ENCODE measurements at places on chromosomes 5 and 9.

DNA sequence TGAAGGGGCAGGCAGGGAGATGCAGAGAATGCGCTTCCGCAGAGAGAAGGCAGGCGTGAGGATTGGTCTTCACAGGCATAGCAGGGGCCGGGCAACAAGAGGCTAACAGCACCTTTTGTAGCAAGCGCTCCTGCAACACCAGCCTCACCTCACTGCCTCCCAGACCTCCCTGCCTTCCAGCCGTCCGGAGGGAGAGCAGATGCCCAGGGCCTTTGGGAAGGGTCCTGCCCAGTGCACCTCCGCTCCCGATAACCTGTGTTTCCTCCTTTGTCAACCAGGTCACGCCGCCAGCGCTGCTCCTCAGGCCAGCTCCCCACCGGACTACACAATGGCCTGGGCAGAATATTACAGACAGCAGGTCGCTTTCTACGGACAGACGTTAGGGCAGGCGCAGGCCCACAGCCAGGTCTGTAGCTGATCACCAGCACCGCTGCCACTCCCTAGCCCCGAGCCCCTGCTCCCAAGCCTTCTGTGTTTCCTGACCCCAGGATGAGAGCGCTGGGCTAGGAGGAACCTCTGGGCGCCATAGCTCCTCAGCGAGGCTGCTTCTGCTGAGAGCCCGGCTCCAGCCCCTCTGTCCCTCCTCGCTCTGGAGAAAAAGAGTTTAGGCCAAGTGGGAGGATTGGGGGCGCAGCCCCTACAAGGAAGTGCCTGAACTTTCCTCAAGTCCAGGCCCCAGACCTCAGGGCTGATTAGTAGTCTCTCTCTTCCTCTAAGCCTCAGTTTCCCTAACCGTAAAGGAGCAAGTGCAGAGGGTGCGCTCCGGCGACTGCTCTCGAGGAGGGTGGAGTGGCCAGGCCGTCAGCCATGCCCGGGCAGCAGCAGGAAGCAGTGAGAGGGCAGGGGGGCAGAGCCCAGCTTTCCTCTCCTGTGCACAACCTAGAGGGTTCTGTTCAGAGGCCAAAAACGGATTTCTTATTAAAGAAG, 28.4 kb upstream of the PRDM12 start:
- no peak for DNase-seq

DNA sequence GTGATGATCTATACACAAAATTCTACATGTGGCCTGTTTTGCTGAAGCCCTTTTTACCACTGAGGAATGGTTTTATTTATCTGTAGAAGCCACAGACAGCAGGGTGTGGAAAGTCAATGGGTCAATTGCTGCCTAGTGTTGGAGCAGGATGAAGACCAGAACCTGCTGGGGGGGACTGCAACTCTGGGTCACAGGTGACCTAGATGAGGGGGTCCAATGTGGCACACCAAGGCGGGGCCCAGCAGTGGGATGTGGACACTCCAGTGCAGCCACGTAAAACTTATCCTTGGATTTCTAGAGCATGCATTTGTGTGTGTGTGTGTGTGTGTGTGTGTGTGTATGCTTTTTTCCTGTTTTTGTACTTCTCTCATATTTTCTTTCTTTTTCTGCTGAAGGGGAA, 147.5 kb upstream of the PHYKPL start:
- DNase-seq = no peak

DNA sequence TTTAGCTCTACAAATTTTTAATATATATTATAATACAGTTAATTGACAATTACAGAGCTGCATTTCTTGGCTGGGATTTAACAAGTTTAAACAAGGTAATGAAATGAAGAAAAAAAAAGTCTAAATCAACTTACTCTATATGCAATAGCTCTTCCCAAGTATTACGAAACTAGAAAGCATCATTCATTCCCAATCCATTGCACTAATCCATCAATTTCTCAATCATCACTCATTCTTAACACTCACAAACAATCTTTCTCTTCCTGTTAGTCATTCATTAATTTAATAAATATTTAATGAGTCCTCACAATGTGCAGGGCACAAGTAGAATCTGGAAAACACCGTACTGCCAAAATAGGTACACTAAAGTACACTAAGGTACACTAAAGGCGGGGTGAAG, 42.9 kb upstream of the APBA1 start:
- DNase-seq = no peak

DNA sequence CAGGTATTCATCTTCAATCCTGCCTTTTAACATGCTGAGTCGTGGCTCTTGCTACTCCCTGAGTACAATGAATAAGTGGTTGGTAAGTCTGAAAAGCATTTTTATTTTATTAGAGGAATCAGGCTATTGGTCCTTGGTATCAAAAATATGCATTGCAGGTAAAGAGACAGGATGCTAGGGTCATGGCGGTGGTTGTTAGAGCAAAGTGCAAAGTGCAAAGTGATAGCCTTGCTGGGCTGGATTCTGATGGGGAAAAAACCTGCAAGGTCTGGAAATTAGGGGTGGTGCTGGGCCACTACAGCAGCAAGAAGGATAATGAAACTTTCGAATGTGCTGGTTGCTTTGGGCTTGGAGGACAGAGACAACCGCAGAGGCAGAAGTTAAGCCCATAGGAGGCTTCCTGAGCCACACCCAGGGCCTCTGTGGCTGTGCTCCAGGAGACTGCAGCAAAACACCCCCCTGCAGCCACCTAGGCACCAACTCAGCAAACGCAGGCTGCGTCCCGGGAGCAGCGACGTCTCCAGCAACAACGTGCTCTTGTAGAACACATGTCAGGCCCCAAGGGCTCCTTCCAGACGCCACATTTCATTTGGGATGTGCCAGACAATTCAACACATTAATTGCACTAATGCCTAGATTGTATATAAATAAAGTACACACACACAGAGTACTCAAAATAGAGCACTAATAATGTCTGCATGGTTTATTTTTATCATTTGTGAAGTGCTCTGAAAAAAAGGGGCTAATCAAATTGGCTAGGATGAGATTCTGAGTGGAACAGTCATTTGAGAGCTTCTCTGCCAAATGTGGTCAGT, 149.8 kb upstream of the RAPGEF1 start:
- DNase-seq = no peak

DNA sequence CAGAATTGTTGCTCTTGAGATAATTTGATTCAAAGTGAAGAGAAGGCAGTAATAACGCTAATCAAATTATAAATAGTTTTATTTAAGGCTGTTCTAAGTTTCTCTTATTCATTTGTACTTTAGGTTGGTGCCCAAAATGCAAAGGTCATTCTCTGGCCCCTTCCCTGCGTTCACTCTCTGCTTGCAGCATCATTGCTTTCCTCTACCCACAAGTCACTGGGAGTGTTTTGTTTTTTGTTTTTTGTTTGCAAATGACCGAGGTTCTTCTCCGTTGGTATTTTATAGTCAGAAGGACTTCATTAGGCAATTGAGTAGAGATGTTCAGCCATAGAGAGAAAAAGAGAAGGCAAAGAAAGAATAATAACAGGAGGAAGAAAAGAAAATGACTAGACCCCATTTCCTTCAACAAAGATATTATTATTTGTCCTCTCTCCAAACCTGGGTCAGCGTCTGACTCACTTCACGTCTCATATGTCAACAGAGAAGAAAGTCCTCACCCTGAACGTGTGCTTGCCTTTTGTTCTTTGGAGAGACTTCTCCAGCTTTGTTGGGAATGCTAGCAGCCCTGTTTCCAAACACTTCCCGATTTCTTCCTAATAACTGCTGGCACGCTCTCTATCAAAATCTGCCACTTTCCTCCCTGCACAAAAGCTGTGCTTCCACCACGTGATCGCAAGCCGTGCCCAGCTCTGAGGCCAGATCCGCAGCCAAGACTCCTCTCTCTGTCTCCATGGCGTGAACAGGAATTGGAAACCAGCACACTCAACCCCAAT, 119.8 kb downstream of the EBF1 start:
- DNase-seq = peak; percentile 62

GRCh38 chr5:161686149-161686548, 628 bp downstream of the GABRA6 start:
- no peak for DNase-seq

- DNase-seq = no peak
Observed at GRCh38 chr9:107644733-107645463, 155.3 kb upstream of the KLF4 start.

DNA sequence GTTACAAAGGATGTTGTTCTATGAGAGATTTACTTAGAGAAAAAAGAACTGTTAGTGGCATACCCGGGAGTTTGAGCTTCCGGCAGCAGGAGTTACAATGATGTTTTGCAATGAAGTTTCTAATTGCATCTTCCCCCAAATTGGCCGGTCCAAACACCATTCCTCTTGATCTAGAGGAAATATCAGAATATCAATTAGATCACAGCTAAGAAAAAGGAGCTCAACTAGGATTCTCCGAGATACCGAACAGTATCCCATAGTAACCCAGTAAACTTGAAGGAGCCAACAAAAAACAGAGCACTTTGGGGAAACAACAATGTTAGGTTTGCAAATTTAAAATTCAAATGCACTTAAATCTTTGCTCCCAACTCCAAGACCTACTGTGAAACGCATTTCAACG, 159.5 kb downstream of the TRPM6 start:
- DNase-seq = no peak

GRCh38 chr9:7287986-7288385, 511.6 kb downstream of the DMAC1 start:
- DNase-seq = no peak

DNA sequence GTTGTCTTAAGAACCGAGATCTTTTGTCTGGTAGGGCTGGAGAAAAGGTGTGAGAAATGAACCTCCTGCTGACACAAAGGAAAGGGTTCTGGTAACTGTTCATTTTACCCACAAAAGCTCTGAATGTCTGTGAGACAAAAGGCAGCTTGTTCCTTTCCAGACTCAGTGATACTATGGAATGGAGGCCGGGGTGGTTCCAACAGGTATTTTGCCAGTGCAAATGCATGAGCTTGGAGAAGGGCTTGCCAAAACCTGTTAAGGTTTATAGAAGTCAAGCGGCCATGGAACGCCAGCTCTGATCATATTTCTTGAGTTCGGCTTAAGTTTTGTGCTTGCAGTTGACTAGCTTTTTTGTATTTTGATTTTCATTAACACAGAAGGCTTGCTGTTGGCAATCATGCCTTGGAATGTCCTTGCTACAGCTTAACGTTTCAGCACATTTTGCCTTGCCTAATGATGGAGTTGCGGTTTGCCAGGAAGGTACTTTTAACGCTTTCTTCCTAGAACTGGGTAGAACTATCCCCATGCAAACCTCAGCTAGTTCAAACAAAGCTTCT, 328.6 kb downstream of the PIK3R1 start:
- DNase-seq = no peak

- DNase-seq = no peak
Observed at GRCh38 chr5:115571441-115571878, 26.9 kb upstream of the FEM1C start.

DNA sequence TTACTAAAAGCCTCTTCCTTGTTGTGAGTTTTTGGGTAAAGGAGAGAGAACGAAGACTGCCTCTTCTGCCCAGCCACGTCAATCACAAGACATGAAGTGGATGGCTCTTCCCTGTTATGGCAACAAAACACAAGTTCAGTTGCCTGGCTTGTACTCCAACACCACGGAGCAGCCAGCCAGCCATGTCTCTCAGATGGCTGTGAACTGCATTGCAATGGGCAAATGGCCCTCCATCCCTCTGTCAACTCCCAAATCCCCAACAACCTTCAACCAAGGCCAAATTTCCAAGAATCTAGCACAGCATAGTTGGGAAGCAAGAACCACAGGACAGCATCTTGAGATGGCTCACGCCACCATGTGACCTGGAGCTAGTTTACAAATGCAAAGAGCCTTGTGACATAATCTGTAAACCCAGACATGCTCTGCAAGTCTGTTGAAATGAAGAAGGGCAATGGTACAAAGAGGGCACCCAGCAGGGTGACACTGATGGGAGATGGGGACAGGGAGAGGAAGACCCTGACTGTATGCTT, 53.9 kb downstream of the ZNF366 start:
- no peak for DNase-seq

- DNase-seq = no peak
Observed at GRCh38 chr9:113876993-113877368, 872 bp downstream of the ZNF618 start.

DNA sequence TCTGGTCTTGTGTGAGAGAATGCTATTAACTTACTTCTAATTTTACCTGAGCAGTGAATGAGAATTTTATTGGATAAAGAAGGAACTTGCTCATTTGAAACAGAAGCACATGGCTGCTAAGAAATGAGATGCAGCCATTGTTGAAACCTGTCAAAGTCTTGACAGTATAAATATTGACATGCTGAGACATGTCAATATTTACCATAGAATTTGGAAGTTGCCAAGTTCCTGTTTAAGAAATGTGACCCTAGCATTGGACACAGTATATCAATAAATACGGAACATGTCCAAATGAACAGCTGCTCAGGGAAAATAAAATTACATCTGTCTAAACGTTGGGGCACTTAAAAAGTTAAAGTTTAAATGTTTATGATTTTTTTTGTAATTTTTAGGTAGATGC, 7.8 kb downstream of the XRCC4 start:
- DNase-seq = peak; percentile 38

GRCh38 chr5:107011605-107012004, 659.1 kb downstream of the EFNA5 start:
- DNase-seq = peak; percentile 0

GRCh38 chr9:107260437-107261081, 22.5 kb upstream of the RAD23B start:
- DNase-seq = no peak

DNA sequence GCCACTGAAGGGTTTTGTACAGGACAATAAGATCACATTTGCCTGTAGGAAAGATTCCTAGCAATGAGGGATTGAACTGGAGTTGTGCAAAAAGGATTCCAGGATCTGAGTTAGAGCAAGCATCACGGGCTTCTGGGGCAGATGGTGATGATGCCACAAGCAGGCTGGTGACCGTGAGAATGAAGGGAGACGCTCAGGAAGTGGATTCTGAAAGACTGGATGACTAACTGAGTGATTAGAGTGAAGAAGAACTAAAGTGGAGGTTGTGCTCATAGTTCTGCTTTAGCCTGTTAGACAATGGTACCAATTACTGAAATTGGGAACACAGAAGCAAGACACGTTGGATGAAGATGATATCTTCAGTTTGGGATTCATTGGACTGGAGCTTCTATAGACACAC, 168.2 kb downstream of the CD180 start:
- no peak for DNase-seq

DNA sequence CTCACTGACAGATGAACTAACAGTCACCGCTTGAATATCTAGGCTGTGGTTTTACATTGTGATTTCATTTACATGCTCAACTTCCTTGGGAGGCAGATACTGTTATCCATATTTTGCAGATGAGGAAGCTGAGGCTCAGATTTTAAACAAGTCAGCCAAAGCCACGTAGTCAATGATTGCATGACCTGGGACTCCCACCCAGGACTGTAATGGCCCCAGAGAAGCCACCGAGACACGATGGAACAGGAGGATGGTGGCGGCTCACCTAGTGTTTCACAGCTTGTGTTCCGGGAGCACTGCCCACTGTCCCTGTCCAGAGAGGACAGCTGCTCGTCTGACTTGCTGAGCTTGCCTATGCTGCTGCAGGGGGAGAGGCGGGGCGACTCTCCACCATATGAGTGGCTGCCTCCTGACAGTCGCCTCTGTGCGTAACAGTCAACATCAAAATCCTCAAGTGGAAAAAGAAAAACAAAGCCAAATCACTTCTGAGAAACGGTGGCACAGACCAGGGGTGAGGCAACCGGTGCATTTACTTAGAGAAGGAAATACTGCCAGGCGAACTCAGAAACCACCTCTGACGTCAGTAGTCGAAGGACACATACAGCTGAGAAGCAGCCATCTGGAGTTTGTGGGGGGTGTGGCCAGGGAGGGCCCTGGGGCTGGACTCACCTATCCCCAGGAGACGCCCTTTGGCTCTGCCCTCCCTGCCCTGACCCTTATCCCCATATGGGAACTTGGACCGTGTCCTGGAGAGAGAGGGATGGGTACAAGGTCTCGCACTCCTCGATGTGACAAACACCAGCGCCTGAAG, 82.5 kb downstream of the PRRT1B start:
- DNase-seq = no peak

Data from PC-3 (cell line).